Uterus (tissue), 4 donors: ENCODE measurements at places on chromosomes 6 and 20. TPM values are rescaled to one million over a fixed set of nuclear protein-coding genes. Genes with fewer than 3 reads are reported as not detected.

DNA sequence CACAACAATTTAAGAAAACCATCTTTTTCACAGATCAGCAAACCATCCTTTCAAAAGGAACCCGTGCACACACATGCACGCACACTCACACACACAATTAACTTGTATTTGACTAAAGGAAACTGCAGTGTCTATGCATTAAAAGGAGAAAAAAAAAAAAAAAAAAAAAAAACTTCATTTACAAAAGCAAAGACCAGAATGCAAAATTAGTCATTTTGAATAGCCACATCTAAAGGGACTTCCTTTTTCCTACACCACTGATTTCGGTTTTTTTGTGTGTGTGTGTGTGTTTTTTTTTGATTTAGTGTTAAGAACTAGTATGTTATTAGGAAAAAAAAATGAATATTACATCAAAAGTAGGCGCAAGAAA lies 6.3 kb downstream of the ZMYND8 start:
- H3K36me3 ChIP-seq, result no peaks in the 10 kb centered on the region
- H3K27me3 ChIP-seq, result no peaks in the 10 kb centered on the region
- no peak overlapping the region for H3K4me3 ChIP-seq
- peaks cover 20% of the 10 kb centered on the region for H3K4me1 ChIP-seq
- peak overlapping the region; percentile 42 for H3K27ac ChIP-seq
- no peak for DNase-seq

IP6K3 gene
- 6.1 TPM for total RNA-seq

MATN4 gene
- total RNA-seq, result not detected

DNA sequence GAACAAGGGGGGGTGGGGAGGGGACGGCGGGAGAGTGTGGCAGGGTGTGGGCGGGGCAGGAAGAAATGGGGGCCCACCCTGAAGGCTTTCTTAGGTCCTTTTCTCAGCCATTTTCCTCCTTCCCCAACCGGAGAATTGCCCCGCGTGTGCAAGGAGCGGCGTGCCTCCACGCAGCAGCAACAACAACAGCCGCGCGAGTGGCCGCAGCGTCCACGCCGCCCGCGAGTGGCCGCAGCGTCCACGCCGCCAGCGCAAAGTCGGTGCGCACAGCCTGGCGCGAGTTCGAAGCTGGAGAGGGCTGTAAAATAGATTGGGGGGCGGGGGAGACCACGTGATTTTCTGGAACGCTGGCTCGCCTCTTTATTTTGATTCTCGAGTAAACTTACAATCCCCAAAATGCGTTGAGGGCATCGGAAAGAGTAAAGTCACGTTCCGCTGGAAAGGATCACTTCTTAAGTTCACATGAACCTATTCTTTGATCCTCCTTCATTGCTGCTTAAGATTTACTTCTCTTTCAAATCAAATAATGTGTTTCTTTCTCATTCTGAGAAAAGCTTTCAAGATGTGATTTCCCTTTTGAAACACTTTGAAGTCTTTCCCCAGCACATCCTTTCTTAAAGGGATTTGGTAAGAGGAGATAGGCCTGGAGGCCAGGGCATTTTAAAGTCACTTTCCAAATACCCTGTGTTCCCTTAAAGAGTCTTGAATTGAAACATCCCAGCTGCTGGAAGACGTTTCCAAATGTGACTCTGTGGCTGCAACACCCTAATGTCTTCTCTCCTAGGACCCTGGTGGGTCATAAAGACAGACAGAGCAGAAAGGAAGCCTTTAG lies 66.7 kb upstream of the ZNF217 start:
- DNase-seq, result peak; percentile 48
- H3K4me1 ChIP-seq, result peaks cover 5% of the 10 kb centered on the region
- peak overlapping the region; percentile 35 for H3K4me3 ChIP-seq
- H3K27ac ChIP-seq, result peak overlapping the region; percentile 77

DNA sequence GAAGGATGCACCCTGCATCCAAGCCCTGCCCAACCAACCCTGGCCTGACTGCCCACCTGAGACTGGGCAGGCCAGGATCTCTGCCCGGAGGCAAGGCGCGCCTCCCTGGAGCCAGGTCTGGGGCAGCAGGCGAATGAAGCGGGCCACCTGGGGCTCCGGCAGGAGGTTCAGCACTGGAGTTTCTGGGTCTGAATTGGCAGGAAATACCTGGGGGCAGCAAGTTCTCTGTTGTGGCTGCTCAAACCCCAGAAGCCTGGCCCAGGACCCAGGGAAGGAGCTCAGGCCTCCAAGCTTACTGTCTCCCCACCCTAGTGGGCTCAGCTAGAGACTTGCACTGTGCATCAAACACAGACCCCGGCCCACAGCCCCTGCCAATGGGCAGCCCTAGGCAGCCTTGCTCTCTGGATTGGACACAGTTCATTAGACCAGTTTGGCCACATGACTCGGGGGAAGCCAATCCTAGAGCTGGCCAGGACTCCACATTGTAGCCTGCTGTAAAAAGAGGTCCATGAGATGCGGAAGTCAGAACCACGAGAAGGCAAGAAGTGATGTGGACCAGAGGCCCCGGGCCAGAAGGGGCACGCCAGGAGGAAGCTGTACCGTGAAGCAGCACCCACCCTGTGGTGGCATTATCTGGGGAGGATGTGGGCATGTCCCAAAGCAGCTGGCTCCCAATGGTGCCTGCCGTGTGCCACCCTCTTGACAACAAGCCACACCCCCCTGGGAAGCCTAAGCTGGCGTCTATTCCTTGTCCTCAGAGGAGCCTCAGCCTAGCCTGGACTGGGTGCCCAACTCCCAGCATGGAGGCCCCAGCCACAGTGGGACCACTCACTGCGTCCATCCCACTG lies 3.1 kb downstream of the CPXM1 start:
- no peak overlapping the region for H3K4me3 ChIP-seq
- H3K36me3 ChIP-seq, result no peaks in the 10 kb centered on the region

DNA sequence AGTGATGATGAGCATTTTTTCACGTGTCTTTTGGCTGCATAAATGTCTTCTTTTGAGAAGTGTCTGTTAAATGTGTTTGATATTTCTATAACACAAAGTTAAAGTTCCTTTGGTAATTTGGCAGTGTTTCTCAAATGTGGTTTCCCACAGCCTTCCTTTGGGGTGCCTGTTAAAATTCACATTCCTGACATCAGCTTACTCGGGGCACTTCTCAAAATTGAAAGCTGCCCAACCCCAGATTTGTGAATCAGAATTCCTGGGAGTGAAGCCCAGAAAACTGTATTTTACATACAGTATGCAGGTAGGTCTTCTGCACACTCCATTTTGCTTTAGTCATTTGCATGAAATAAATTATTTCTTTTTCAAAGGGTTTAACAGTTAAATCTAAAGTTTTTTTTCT lies 207.9 kb downstream of the GMPR start:
- H3K4me1 ChIP-seq, result no peaks in the 10 kb centered on the region
- DNase-seq, result no peak
- H3K27ac ChIP-seq, result no peak overlapping the region
